ENCODE measurements at places on chromosomes 11 and 22.

GRCh38 chr22:44312766-44313165 lies at the start of gene SHISAL1:
SHISAL1 (minus strand) TSS chr22:44312951; CDS start chr22:44300945, 12,006 bp downstream.
- no peak for DNase-seq

- DNase-seq: no peak
These were observed 15.4 kb upstream of the TUBA8 start for GRCh38 chr22:18095101-18095805.

DNA sequence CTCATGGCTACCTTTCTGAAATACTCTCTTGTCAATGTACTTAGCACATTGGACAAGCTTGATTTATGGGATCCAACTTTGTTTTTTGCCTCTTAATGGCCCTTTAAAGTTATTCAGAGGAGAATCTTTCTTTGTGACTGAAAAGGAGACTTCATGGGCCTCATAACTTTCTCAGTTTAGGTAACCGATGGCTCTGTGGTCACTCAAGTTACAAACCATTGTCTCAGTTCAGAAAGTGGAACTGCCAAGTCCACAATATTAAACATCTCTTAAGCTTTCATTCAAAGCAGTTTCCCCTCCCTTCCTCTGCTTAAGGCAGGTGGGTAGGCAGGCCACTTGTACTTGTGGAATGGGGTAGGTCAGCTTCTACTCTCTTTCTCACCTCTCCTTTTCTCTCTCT lies 12.3 kb upstream of the ARL14EP start:
- DNase-seq: peak; percentile 27

- no peak for DNase-seq
These were observed 661 bp upstream of the OLFML1 start for GRCh38 chr11:7484645-7485044.

GRCh38 chr11:126416542-126417090 lies 61.1 kb downstream of the ST3GAL4 start:
- DNase-seq: peak; percentile 89

DNA sequence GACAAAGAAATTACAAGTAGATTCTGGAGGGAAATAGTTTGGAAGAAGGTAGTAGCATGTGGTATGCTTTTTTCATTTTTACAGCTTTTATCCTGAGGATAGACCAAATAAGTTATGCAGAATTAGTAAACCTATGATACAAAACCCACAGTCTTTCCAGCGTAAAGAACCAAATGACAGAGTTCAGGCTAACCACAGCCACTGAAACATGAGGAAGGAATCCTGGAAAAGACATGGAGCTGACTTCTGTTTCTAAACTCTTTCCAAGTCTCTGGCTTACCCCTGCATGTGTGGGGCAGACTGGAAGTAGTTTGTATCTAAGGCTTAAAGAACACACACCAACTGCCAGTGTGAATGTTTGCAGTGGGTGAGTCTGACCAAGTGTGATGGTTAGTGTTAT lies 258.4 kb upstream of the TENM4 start:
- DNase-seq: no peak

- DNase-seq: no peak
These were observed 469 bp downstream of the ZBED5 start for GRCh38 chr11:10857459-10857708.

Data from GM20000 (cell line).